ENCODE measurements at places on chromosomes 2 and 18.

DNA sequence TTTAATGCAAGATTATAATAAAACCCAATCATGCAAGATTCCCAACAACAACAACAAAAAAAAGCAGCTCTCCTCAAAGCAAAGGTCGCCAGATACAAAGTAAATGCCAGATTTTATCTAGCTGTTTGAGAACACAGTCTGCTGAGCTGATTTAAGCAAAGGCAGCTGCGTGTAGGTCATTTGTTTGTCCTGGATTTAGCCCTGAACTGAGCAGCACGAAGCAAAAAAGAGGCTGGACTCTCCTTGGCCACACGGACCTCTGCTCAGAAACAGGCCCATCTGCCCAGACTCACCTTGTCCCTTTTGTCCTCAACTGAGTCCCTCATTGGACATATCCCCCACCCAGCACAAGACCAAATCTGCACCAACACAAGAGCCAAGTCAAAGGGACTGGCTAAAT lies 91.5 kb downstream of the PID1 start:
- no peak for DNase-seq

- no peak for DNase-seq
Observed at GRCh38 chr2:172436889-172437288, 9.5 kb downstream of the ITGA6 start.

- no peak for DNase-seq
Observed at GRCh38 chr2:233972941-233973575, 55.9 kb downstream of the TRPM8 start.

- DNase-seq = no peak
Observed at GRCh38 chr2:208698114-208698513, 291.5 kb downstream of the PTH2R start.

- no peak for DNase-seq
Observed at GRCh38 chr2:193382583-193382982, 1187.8 kb upstream of the TMEFF2 start.

DNA sequence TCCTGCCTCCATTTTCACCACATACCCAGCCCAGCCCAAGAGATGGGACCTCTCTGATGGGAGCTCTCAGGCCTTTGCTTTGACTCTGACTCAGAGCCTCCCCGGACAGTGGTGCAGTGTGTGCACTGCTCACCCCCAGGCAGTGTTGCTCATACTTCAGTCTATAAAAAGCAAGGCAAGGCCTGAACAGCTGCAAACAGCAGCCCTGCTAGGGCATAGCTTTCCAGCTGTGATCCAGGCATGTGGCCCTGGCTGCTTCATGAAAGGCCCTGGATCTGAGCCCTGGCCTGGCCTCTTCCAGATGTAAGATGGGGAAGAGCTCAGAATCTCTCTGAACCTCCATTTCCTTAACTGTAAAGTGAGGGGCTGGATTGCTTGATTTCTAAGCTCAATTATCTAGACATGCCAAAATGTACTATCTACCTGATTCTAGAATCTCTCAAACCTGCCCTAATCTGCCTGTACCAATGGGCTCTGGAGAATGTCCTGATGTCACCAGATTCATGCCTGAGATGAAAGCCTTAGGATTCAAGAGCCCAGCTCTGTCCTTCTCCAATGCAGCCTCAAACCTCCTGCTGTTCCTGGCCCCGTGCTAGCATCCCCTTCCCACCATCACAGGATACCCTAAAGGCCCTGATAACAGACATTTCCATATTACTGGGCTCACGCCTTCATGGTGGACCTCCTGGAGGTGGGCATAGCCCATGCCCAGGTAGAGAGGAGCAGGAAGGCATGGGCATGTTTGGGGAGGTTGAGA lies 206.9 kb downstream of the ARL4C start:
- peak; percentile 61 for DNase-seq

DNA sequence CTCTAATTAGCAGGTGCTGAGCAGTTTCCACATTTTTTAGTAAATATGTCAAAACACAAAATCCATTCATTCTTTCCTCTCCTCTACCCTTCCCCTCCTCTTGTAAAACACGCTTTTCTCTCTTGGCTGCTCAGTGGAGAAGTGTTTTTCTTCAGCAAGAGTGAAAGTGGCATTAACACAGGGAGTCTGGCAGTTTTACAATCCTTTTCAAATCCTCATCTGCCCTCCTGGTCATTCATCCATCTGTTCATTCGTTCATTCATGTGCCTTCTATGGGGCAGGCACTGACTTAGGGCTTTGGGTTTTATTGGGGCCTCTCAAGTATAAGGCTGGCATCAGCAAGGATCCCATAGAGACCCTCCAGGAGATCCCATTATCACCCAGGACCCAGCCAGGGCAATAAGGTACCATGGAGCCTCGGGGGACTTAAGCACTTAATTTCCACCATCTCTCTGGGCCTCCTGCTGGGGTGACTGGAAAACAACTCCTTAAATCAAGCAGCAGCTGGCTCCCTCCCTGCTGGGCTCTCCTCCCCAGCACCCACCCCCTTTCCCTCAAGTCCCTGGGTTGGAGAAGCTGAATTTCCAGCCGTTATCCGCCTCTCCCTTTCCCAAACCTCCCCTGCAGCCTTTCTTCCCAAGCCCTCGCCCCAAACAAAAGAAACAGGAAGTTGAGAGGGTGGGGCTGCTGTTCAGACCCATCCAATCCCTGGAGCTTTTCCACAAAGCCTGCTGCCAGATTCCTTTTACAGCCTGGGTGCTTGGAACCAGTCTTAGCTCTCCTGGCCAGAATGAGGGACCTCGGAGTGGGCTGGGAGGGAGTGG lies 32.6 kb downstream of the MARCHF4 start:
- peak; percentile 42 for DNase-seq

GRCh38 chr18:26657631-26658581 lies 109.6 kb upstream of the KCTD1 start:
- no peak for DNase-seq

DNA sequence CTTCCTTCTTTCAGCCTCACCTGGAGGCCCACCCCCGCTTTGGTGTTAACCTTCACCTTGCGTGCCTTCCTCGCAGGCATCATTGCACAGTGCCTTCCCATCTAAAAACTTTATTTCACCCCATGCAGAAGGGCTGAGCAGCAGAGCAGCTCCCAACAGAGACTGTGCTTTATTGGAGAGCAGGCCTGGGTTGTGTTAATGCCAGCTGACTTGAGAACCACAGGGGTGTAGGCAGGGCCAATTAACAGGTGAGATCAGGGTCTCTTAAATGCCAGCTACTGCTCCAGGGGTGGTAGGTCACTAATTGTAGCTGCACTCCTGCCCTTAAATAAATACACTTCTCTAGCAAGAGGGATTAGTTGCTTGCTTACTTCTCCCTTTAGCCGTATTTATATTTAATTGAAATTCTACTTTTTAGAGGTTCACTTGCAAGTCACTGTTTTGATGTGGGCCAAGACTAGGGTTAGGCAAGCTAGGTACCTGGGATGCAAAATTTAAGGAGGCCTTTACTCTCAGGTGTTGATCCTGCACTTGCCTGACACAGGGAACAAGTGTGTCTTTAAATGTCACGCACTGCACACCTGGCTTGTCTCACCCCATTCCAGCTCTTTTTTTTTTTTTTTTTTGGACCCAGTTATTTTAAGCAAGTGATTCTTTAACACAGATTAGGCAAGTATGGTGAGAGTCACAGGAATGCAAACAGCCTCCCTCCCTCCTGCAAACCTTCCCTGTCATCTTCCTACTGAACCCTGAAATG lies 54.5 kb downstream of the LYPD1 start:
- DNase-seq = no peak

GRCh38 chr2:7860693-7861092 lies 821.2 kb upstream of the ID2 start:
- DNase-seq = no peak

DNA sequence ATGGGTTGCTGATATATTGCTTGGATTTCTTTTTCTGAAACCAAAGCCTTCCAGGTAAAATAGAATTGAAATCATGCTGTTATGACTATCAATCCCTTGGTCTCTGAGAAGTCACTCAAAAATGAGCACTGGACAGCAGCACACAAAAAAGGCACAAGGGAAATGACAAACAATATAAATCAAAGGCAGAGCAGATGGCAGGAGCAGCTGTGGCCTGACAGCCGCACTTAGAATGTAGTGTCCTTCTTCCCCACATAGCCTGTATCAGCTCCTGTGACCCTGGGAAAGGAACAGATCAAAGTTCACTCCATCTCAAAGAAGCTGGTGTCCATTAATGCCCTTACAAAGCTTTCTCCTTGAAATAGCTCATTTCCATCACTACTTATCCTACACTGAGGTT lies 326.7 kb downstream of the SUCLG1 start:
- DNase-seq = no peak
